D721Med (cell line): ENCODE measurements at places on chromosomes 2 and 18.

DNA sequence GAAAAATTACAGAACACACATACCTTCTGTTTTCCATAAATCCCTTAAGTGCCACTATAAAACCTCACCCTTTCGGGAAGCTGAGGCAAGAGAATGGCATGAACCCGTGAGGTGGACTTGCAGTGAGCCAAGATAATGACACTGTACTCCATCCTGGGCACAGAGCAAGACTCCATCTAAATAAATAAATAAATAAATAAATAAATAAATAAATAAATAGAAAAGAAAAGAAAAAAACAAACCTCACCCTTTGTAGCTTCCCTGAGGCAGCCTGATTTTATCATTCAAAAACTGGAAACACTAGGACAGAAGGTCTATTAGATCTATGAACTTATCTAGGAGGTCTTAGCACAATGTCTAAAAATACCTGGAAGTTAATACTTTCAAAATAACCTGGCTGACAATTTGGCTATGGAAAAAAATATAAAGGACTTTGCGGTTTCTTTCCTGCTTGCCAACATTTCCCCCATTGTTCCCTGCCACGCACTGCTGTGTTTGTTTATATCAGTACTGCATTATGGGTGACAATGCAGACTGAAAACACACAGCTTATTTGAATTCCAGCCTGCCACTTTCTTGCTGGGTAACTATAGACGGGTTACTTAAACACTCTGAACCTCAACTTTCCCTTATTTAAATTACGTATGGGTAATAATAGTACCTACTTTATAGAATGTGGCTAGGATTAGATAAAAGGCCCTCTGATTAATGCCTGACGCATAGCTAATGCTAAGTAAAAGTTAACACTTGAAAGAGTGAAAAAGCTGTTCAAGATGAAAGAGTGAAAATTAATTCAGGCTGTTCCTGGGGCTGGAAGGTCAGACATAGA, 313.0 kb downstream of the RDH14 start:
- no peak for DNase-seq

DNA sequence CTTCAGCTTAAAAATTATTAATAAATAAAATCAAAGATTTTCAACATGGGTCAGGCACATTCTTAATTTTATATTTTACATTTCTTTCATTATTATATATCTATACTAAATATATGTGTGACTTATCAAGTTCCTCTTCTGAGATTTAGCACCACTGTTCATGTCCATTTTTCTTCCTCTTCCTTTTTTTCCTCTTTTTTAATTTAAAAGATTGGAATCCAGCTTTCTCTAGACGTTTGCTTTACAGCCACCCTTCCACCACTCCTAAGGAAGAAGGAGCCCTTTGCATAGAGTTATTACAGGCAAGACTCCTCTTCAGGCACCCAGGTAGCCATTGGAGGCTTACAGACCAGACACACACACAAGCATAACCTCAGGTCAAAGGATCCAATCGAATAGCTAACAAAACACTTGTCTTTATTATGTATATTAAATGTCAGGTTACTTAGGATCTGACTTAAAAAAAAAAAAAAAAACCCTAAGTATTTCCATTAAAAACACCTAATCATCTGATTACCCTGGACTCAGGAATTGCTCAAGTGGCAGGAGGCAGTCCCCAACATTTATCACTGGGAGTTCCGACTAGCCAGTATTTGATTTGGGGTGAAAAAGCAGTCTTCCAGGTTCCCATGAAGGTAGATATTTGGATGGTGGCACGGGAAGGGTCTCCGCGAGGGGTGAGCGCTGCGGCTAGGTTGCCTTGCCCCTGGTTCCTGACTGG, 2.4 kb upstream of the ZEB2 start:
- DNase-seq: no peak

GRCh38 chr2:209508255-209508654, 84.4 kb downstream of the MAP2 start:
- DNase-seq: no peak

- DNase-seq: no peak
Measured at GRCh38 chr18:52060607-52061304, 279.2 kb upstream of the DCC start.

GRCh38 chr18:74265546-74266098, 26.1 kb downstream of the CYB5A start:
- DNase-seq: no peak

GRCh38 chr2:28231110-28231631, 161.5 kb upstream of the FOSL2 start:
- DNase-seq: no peak

DNA sequence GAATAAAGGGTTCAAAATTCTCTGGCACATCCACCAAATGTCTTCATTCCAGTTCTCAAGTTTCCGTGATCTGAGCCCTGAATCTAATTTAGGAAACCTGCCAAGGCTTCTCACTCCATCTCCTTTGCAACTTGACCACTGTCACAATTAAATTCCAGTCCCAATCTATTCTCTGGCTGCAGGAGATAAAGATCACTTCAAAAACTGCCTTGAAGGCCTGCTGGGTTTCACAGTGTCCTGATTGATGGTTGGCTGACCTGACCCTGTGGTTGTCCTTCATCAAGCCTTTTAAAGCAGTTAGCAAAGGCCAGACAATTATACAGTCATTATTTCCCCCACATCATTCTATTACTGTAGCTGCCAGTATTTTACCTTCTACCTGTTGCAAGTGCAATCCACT, 60.3 kb upstream of the DNAJC10 start:
- DNase-seq: no peak

DNA sequence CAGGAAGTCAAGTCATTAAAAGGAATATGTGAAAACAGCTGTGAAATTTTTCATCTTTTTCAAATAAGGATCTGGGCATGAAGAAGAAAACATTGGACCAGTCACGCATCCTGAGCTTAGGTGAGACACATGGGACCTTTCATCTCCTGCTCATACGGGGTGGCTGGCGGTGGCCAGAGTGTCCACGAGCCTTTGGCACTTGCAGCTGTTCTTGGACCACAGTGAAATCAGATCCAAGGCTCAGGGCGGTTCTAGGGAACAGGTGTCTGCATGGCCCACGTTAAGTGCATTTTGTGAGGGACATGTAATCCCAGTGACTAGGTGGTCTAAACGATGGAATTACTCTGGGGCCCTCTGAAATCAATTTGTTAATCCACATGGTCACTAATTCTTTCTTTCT, 212.7 kb upstream of the COPS8 start:
- no peak for DNase-seq
